Upper lobe of right lung (tissue), 1 donor: ENCODE measurements at places on chromosomes 7 and 10.
A peak's percentile ranks its signal among the peaks of the same experiment; 100 is the strongest.

DNA sequence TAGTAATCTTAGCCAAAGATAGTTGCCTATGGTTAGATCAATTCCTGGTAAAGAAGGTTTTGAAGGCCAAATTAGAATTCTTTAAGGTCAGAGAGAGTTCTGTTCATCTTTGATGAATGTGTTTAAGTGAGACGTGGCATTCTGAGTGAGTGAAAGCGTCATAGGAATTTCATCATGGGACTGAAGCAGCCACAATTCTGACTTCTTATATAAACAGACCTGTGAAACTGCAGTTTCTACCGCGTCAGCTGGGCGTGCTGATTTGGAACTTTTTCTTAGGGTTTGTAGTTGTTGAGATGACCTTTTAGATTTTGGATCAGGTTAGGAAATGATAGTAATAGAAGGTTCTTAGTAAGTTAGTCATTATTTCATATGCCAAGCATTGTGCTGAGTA, 103.8 kb downstream of the CNNM2 start:
- no peak for DNase-seq

DNA sequence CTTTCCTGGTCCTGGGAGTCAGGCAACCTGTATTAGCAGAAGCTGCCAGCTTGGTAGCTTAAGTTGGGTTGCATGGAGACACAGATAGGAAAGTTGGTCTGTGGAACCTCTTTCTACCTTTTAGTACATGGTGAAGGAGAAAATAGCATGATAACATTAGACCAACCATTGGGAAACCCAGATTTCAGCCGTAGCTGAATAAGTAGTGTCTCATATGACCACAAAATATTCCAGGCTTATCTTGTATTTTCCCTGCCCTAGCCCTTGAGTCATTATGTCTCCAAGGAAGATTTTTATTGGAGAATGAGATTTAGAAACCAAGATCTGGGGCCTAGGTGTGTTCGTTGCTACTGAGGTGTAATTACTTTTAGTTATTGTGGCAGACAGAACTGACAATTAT, 67.2 kb downstream of the CCSER2 start:
- no peak for DNase-seq

GRCh38 chr7:42765931-42766330, 145.9 kb downstream of the C7orf25 start:
- no peak for DNase-seq

GRCh38 chr7:29194206-29194593, 375 bp upstream of the CHN2 start:
- DNase-seq: peak; percentile 65
